CD4-positive, alpha-beta T cell treated with Interleukin-2 at 100 ng/mL for 4 hours (primary cell): ENCODE measurements at places on chromosomes 1 and 21.

GRCh38 chr1:6234502-6235295 is 1.1 kb downstream of the ICMT start:
- DNase-seq: no peak

GRCh38 chr1:151611288-151611790 is 511 bp upstream of the SNX27 start:
- DNase-seq: peak; percentile 9

GRCh38 chr1:91427741-91428140 is 23.1 kb upstream of the HFM1 start:
- no peak for DNase-seq

DNA sequence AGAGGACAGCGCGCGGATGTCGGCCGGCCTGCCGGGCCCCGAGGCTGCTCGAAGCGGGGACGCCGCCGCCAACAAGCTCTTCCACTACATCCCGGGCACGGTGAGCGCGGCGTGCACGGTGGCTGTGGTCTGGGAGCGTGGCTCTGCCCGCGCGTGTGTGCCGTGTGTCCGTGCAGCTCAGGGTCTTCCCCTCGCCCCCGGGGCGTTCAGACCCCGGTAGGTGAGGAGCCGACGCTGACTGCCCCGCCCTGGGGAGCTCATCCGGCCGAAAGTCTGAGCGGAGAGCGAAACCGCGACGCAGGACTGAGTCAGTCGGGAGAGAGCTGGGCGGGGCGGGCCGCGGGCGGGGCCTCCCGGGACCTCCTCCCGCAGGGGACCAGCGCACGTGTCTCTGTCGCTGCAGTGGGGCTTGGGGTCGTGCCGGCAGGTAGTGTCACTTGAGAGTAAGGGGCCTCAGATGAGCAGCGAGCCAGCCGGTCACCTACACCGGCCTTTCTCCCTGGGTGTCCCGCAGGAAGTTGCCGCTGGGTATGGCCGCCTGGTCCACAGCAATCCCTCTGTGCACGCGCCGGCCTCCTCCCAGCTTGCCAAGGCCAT is 520 bp downstream of the PLEKHN1 start:
- peak; percentile 82 for DNase-seq

DNA sequence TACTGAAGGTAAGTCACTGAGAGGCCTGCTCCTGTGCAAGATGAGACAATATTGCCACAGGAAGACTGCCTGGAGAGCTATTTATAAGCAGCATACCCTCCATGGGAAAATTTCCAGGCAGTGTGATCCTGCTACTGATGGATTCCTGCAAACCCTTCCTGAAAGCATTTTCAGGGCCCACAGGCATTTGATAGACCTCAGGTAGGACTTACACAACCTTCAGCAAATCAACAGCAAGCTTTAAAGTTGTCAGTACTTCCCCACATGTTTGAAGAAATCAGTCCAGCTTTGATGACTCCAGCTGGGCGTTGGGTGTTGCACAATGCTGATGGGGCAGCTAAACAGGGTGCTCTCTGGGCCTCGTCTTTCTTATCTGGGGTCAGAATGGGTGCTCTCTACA is 108.8 kb downstream of the PLXNA2 start:
- DNase-seq: no peak

GRCh38 chr1:36790191-36790590 is 244.1 kb downstream of the GRIK3 start:
- DNase-seq: no peak

DNA sequence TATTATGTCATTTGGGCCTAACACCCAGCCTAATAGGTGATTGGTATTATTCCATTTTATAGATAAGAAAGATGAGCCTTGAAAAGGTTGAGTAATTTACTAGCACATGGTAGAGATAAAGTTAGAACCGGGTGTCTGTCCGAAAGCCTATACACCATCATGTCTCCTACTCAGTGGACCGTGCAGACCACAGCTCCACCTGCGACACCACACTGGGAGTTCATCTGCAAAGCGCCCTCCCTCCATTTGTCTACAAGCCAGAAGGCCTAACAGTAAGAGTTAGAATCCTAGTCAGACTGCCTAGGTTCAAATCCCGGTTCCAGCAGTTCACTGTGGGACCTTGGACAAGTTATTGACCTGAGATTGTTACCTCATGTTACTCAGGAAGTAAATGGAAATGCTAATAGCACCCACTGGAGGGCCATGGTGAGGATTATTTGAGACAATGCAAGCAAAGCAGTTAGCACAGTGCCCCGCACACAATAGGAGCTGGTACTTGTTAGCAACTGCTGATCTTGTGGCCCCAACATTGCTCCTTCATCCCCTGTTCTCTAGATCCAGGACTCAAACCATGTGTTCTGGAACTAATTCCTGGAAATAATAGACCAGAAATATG is 20.5 kb downstream of the ARMH1 start:
- DNase-seq: no peak

GRCh38 chr21:24093032-24093431 is 1514.2 kb downstream of the MRPL39 start:
- DNase-seq: no peak

DNA sequence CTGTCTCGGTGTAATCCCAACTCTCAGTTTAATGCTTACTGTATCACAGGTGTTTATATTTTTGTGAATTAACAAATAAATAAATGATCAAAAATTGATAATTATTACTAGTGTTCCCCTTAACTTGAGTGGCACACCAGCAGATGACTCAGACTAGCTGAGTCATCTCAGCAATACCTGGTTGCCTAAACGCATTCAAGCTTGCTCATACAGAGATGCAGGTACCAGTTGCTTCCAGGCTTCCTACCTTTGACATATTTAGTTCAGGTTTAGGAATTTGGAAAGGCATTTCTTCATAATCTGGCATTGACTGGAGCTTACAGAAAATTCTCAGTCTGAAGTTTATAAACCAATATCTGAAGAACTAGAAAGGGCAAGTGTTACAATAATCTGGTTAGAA is 78.9 kb upstream of the LMO4 start:
- no peak for DNase-seq

- no peak for DNase-seq
Observed at GRCh38 chr1:216960716-216961115, 237.5 kb upstream of the ESRRG start.
